ENCODE measurements at places on chromosomes 7 and 10.
A peak's percentile ranks its signal among the peaks of the same experiment; 100 is the strongest.

- no peak for DNase-seq
These were observed 111.2 kb downstream of the SPAG6 start for GRCh38 chr10:22456486-22456885.

GRCh38 chr7:47905076-47905920, 43.0 kb downstream of the PKD1L1 start:
- DNase-seq: no peak

- no peak for DNase-seq
These were observed 152.1 kb downstream of the HIBADH start for GRCh38 chr7:27510541-27510940.

GRCh38 chr7:106236065-106236464, 48.7 kb downstream of the NAMPT start:
- DNase-seq: no peak

GRCh38 chr10:3471472-3471871, 298.9 kb upstream of the PITRM1 start:
- DNase-seq: no peak

DNA sequence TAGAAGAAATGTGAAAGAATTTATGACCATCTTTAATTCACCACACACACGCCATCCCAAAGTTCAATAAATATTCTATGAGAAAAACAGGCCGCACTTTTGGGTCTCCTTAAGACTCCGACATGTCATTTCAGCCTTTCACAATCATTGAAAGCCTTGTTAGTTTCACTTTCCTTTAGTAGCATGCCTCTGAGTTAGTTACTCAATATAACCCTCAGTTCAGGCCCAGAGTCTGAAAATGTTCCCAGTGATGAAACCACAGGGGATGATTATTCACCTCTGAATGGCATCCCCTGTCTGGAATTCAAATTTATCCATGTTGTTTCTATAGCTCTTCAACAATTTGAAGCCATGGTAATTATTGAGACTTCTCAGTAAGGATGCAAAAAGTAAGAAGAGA, 278.1 kb upstream of the NRP1 start:
- peak; percentile 72 for DNase-seq

DNA sequence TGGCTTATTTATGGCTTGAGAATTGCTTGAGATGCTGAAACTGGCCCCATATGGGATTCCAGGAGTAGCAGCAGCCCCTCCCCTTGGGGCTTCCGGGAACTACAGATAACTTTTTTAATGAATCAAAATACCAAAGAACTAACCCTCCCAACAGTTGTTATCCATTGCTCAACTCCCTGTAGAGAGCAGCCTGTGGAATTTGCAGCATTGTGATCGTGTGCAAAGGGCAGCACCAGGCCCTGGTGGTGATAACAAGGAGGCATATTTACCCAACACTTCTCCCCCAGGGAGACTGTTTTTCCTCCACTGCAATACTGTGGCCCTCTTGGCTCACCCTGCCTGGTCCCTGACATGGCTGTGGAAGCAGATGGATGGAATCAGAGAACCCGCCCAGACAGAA, 196.2 kb downstream of the PLXNA4 start:
- peak; percentile 73 for DNase-seq

DNA sequence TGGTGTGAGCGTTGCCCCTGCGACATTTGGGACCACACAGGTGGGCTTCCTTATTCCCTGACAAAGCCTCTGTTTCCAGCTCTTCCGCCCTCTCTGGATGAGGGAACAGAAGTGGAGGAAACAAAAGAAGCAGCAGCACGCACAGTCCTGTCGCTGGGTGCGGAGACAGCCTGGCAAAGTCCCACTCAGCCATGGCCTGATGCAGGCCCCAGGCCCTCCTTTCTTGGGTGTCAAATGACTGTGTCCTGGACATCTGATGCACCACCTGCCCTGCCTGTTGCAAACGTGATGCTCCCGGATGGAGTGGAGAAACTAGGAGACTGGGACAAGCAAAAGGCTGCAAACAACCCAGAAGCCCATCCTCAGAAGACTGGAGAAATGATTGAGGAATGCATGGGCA, 20.7 kb downstream of the ZMIZ2 start:
- DNase-seq: no peak

DNA sequence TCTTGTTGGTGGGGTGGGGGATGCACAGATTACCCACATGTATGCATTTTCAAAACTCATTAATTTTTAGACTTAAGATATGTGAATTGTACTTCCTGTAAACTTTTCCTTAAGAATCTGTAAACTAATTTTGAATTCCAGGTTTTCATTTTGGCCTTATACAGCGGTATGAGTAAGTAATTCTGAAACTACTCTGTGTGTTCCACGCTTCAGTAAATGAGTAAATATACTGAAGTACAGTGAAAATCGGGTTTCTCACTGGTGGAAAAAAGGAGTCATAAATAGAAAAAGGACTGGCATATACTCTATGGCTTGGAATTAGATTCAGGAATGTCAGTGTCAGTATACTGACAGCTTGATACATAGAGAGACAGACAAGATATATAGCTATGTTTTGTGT, 72.8 kb downstream of the CTTNBP2 start:
- no peak for DNase-seq

DNA sequence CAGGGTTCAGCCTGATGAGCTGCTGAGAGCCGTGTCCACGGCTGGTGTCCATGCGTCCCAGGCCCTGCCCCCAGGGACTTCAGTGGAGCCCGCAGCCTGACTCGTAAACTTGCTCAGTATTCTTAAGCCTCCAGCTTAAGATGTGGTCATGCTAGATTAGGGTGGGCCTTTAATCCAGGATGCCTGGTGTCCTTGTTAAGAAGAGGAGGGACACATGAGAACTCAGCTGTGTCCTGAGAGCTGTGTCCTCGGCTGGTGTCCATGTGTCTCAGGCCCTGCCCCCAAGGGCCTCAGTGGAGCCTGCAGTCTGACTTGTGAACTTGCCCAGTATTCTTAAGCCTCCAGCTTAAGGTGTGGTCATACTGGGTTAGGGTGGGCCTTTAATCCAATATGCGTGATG, 23.0 kb downstream of the DOCK1 start:
- no peak for DNase-seq

DNA sequence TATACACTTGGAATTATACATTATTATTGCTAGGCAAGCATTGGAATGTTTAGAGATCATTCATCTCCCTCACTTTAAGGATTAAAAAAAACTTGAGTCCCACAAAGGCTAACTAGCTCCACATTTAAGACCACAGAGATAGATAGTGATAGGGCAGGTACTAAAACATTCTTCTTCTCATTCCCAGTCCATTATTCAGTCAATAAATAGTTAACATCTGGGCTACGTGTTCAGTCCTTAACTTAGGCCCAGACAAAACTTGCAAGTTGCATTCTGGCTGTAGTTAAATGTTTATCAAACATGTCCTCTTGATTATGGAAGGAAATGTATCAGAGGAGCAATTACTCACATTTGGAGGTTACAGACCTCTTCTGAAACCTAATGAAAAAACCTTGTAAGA, 2.4 kb downstream of the GNG11 start:
- DNase-seq: no peak

- no peak for DNase-seq
These were observed 153.4 kb upstream of the GDF10 start for GRCh38 chr10:47146572-47146971.

- DNase-seq: no peak
These were observed 243.0 kb upstream of the VWC2 start for GRCh38 chr7:49530481-49530880.

- peak; percentile 50 for DNase-seq
These were observed 174.2 kb downstream of the PTN start for GRCh38 chr7:137169282-137169698.

- peak; percentile 46 for DNase-seq
These were observed 87.8 kb downstream of the BTRC start for GRCh38 chr10:101441541-101442455.

DNA sequence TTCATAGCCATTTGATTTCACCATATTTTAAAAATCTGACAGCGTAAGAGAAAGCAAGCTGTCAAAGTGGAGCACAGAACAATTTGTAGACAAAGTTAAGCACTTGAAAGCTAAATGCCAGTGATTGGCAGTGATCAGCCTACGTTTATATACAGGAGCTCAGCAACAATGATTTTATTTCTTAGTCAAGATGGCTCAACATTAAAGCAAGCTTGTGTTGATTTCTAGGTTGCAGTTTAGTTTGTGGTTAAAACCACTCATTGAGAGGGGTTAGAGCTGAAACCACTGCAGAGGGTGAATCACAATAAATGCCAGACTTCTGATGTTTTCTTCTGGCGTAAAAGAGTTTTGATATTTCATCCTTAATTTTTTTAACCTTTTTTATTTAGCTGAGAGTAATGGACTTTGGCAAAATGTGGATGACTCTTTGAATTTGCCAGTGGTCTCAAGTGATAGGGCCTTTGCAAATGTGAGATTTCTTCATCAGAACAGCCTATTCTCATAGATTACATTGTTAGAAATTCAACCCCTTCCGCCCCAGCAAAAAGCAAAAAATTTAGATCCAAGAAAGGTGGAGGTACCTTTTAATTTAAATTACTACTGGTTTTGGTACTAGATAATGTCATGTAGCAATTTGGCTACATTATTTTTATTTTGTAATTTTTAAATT, 73.8 kb downstream of the SHOC2 start:
- DNase-seq: peak; percentile 69

- DNase-seq: no peak
These were observed 5.9 kb downstream of the SAP25 start for GRCh38 chr7:100567751-100568175.

Data from AG09309 (cell line).